ENCODE measurements at places on chromosomes 3 and 15.

GRCh38 chr3:12663401-12663935, 449 bp downstream of the RAF1 start:
- DNase-seq: no peak

- DNase-seq: no peak
These were observed 3.8 kb upstream of the CEMIP start for GRCh38 chr15:80775338-80775737.

- DNase-seq: no peak
These were observed 73.2 kb downstream of the CLSTN2 start for GRCh38 chr3:140007911-140008869.

- no peak for DNase-seq
These were observed 10.0 kb upstream of the USP13 start for GRCh38 chr3:179642871-179643270.

GRCh38 chr15:34109797-34110663, 8.1 kb downstream of the PGBD4 start:
- no peak for DNase-seq

DNA sequence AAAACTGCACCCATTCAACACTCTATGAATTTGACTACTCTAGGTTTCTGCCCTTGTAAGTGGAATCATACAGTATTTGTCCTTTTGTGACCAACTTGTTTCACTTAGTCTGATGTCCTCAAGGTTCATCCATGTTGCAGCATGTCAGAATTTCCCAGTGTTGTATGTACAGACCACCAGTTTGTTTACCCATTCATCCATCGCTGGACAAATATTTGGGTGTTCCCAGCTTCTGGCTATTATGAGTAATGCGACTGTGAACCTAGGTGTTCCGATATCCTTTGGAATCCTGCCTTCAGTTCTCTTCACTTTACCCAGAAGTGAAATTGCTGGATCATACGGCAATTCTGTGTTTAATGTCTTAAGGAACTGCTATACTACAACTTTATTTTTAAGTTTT, 12.6 kb downstream of the RPL32 start:
- DNase-seq: no peak

DNA sequence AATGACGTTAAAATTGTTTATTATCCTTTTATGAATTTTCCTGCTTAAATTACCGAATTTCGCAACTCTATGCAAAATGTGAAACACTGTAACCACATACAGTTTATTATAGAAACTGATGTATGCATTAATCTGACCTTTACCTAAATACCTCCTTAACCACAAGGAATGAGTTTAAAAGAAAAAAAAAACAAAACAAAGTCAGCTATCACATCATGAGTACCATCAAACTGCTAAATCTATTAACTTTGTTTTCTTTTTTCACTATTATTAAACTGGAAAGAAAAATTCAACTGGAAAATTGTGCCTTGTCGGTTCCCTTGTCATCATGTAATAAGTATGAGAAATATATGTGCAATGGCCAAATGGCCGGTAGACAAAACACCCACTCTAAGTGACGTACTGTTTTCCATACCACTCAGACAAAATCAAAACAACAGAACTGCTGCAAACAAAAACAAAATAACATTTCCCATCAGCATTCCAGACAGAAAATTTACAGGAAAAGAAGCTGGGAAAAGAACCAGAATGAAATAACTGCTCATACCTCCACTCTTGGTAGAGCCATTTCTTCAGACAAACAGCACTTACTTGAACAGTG, 415.3 kb downstream of the FOXP1 start:
- peak; percentile 39 for DNase-seq

- DNase-seq: no peak
These were observed 493.8 kb downstream of the SHQ1 start for GRCh38 chr3:72354486-72354885.

- no peak for DNase-seq
These were observed 292.9 kb downstream of the TLE3 start for GRCh38 chr15:69804786-69805185.

DNA sequence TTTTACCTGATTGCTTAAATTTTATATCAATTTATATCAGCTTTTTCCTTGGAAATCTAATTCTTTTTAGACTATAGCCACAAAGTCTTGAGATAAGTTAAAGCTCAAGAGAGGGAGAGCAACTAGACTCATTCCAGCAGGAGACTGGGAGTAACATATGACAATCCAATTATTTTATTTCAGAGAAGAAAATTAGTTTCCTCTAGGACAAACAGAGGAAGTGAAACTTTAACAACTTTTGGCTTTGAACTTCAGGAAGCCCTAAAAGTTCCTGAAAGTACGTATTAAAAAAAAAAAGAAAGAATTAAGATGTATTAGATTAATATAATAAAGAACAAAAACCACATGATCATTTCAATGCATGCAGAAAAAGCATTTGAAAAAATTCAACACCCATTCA, 13.9 kb upstream of the UBE2E2 start:
- no peak for DNase-seq

DNA sequence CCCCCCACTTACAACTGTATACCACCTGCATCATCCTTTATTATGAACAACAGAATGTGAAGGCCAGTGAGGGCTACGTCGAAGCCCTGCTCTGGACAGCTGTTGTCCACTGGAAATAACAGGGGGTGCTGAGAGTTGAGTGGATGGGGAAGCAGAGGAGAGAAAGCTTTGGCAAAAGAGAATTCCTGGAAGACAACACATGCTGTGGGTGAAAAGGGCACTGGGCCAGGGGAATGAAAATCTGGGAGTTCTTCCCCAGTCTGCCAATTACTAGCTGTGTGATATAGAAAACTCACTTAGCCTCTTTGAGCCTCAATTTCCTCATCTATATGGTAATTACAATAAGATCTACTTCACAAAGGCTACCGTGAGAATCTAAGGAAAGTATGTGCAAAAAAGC, 40.7 kb downstream of the FSTL1 start:
- DNase-seq: no peak

GRCh38 chr3:37741644-37742043, 120.0 kb upstream of the CTDSPL start:
- DNase-seq: no peak

DNA sequence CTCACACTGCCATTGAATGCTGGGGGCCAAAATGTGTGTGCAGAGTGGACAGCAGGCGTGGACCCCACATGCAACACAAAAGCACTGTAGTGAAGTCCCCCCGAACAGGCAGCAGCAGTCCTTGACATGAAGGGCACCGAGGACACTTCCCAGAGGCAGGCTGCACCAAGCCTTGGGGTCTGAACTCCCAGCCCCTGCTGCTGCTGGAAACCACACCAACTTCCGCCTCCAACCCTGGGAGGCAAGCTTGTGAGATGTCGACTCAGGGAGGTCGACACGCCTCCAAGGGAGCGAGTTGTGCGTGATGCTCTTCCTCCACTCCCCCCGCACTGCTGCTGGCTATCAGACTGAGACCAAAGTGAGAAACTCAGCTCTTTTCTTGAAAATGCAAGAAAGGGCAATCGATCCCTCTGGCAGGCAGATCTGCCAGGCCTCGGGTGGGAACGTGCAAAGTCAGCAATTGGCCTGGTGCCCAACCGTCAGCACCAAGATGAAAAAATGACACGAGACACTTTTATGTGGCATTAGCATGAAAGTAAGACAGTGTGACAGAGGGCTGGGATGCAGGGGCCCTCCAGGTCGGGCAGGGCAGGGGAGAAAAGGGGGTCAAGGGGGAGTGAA, 43.6 kb downstream of the WHAMM start:
- no peak for DNase-seq

DNA sequence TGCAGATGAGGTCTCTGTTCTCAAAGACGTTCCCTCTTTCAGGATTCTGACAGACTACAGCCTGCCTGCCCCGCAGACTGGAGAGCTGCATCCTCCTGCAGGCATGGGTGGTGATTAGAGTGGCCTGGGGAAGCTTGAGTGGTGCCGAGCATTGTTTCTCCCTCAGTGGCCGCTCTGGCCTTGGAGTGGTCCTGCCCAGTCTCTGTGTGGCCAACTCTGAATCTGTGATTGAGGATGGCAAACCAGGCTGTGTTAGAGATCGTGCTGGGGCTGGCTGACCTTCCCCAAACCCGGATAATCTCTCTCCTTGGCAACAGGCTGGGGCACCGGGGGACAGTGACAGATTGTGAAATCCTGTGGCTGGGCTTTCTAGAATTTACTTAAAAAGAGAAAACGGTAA, 11.0 kb upstream of the ADCY5 start:
- no peak for DNase-seq

DNA sequence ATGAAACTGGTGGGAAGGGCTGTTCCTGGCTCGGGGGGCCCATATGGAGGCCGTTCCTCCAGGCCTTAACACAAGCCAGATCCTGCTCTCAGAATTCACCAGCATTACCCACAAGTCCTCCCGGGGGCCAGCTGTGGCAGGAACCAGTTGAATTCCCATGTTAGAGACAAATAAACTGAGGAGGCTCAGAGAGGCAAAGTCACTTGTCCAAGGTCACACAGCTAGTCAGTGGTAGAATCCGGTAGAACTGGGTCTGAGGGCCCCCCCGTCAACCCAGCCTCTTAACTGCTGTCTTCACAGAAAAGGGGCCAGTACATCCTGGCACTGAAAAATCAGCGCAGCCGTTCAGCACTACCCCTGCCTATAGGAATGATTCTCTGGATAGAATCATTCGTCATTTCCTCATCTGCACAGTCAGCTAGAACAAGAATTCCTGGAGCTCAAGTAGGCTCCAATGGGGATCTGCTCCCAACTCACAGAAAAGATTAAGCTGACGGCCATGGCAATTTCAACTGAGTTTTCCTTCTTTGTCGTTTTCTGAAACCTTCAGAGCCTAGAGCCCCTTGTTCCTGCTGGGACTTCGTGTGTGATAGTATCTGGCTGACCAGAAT, 12.2 kb upstream of the TSEN2 start:
- no peak for DNase-seq

- DNase-seq: no peak
These were observed 377.1 kb upstream of the PROK2 start for GRCh38 chr3:72161881-72162595.

DNA sequence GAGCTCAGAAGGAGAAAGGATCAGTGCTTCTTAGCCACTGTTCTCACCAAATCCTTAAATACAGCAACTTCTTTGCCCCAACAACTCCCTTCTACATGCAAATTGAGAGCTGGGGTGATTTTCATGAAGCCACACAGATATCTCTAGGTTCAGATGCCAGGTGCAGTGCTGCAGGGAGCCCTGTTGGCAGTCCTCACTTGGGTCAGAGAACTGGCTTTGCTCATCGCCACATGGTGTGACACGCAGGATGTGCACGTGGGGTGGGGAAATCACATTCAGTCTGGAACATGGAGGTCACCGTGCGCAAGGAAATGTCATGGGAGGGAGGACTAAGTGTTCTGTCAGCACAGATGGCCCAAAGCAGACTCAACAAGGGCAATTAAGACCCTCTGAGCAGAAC, 103.8 kb downstream of the WDR76 start:
- DNase-seq: no peak

- no peak for DNase-seq
These were observed 1.8 kb downstream of the ZNF280D start for GRCh38 chr15:56731548-56731947.

DNA sequence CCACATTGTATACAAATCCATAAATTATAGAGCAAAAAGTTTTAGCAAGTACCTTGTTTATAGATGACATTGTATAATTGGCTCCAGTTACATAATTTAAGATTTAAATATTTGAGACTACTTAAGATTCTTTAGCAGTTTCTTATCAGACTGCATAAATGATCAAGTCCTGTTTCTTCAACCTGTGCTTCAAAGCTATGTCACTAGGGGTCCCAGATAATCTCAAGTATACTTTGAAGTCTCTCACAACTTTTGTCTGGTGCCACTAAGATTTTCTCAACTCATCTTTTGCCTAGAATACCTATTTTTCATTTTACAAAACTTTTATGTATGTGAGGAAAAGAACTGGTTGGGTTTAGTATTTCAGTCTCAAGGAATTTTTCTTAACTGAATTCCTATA, 205.5 kb downstream of the STAG1 start:
- DNase-seq: no peak

DNA sequence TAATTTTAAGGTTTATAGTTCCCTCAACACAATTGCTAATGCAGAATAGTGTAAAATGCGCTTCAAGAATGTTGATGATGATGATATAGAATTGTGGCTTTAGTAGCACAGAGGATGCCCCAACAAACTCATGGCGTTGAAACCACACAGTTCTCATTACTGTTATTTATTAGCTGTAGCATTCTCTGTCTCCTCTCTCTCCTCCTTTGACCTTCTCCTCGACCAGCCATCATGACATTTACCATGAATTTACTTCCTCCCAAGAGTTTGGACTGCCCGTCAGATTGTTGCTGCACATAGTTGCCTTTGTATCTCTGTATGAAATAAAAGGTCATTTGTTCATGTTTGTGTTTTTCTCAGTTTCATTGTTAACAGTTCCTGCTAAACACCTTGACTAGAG, 27.8 kb upstream of the CRTC3 start:
- no peak for DNase-seq

DNA sequence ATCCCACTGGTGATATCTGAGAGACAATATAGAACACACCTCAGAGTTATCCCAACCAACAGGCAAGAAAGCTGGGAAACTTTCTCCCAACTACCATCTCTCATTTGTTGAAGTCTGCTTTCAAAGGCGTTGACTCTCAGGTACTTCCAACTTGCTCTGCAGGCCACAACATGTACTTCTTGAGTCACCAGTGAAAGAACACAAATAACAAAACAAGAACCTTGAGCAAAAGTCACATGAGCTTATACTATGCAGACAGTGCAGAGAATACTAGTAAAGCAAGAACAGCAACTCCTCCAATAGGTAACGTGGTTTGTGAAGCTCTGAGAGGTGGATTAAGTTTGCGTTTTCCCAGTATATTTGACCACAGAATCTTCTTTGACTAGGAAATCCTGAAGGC, 20.6 kb downstream of the SNTN start:
- DNase-seq: no peak

DNA sequence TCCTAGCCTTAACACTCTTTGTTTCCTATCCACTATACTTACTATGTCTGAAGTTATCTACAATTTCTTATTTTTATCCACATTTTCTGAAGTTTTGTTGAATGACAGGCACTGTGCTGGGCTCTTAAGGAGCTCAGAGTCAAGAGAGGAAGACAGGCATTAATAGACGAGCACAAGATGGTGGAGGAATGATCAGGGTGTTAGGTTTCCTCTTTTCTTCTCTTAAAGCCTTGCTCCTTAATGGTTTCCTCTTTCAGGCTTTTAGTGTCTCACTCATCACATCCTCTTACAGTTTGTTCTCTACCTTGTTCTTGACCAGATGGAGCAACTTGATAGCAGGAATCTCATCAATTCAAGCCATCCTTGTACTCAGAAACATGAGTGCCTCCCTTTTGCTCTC, 52.9 kb upstream of the BCL6 start:
- DNase-seq: no peak

GRCh38 chr3:188683032-188683521, 488.7 kb upstream of the TPRG1 start:
- DNase-seq: no peak

- no peak for DNase-seq
These were observed 9.5 kb downstream of the GPR87 start for GRCh38 chr3:151307131-151307530.

DNA sequence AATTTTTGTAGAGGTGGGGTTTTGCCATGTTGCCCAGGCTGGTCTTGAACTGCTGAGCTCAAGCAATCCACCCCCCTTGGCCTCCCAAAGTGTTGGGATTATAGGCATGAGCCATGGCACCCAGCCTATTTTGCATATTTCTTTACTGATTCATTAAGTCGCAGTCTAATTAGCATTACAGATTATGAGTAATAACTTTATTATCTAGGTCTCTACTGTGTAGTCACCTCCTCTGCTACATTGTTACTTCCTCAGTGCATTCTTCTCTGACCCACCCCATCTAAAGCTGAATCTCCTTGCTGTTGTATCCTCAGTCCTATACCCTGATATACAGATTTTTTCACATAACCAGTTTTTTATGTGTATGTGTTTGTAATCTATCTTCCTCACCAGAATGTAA, 61.7 kb downstream of the TFDP2 start:
- peak; percentile 55 for DNase-seq

Measured in fibroblast of skin of left biceps (primary cell).